ENCODE measurements at places on chromosomes 1 and 21. TPM values are rescaled to one million over a fixed set of nuclear protein-coding genes. Genes with fewer than 3 reads are reported as not detected.

- DNase-seq: no peak
These were observed 12.8 kb downstream of the THEMIS2 start for GRCh38 chr1:27885114-27885528.

Gene C1orf174
- total RNA-seq: 6.4 TPM

- no peak for DNase-seq
These were observed 7.9 kb downstream of the PLA2G2D start for GRCh38 chr1:20111452-20111851.

DNA sequence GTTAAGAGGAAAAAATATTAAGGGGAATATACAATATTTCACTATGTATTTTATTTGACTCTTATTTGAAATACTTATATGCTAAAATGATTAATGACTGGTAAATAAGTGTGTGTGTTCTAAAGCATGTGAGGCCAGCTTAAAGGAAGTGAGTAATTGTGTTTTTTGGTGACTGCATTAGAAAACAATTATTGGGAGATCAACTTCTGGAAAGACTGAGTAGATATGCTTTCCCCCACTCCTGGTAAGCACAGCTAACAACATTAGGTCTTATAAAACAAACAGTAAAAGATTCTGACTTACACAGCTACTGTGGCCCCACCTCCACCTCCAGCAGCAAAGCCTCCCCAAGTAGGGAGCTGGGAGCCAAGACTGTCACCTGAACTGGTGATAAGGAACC is 403.0 kb downstream of the SRGAP2C start:
- no peak for DNase-seq

GRCh38 chr1:43861337-43861736 is 72.3 kb upstream of the ARTN start:
- DNase-seq: no peak

DNA sequence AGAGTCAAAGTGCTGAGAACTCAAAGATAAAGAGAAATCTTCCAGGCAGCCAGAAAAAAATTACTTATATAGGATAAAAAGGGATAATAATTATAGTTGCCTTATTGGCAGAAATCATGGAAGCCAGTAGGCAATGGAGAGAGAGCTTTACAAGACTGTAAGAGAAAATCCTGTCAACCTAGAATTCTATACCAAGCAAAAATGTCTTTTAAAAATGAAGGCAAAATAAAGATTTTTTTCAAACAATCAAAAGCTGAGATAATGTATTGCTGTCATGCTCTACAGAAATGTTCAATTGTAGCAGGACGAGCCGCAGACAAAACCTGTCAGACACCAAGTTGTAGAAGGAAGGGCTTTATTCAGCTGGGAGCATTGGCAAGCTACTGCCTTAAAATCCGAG is 26.8 kb upstream of the RAB4A start:
- DNase-seq: no peak

Gene ANXA9
- total RNA-seq: 54.3 TPM

Gene TRIM17
- 3.2 TPM for total RNA-seq

DNA sequence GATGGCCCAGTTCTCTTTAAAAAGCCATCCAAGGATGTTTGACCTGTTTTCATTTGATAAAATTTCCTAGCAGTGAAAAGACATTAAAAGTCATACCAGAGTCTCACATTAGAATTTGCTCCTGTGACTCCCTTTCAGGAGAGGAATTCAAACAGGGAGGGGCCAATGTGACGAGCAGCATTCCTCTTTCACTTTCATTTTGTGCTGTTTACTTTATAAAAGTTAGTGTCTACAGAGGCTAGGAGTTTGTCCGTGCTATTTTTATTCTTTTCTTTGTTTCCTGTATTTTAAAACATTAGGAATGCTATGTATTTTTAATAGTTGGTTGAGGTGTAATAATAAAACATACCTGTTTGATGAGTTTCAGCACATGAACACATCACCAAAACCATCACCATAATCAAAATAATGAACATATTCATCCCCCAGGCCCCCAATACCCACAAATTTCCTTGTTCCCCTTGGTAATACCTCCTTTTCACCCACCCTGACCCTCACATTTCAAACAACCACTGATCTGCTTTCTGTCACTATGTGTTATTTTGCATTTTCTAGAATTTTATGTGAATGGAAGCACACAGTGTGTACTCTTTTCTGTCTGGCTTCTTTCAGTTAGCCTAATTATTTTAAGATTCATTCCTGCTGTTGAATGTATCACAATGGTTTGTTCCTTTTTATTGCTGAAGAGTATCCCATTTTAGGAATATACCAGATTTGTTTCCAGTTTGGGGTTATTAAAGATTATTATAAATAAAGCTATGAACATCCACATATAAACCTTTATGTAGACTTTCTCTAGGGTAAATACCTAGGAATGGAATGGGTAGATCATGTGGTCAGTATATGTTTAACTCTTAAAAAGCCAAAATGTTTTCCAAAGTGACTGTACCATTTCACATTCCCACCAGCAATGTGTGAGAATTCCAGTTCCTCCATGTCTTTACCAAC is 129.5 kb downstream of the TENT5C start:
- no peak for DNase-seq

- no peak for DNase-seq
These were observed 4.9 kb upstream of the TRIM63 start for GRCh38 chr1:26072305-26072704.

Gene MIS18A
- total RNA-seq: 7.0 TPM

- DNase-seq: no peak
These were observed 458 bp upstream of the ALPL start for GRCh38 chr1:21508580-21509350.

- no peak for DNase-seq
These were observed 1175.9 kb upstream of the B3GALT2 start for GRCh38 chr1:194362327-194362726.

Measured in uterus (tissue), 4 donors.